Osteoblast (primary cell): ENCODE measurements at places on chromosomes 2 and 18.

DNA sequence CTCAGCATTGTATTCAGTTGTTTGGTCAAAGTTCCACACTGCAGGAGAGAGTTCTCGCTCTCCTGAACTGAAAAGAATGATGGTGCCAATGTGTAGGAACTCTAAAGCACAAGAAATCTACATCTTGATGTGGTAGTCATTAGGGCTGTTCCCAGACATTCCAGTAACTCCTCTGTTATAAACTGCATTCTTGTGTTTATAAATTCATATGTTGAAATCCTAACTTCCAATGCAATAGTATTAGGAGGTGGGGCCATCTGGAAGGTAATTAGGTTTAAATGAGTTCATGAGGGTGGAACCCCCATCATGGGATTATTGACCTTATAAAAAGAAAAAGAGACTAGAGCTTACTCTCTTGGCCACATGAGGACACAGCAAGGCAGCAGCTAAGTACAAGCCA lies 239.6 kb downstream of the CDH20 start:
- DNase-seq, result no peak

DNA sequence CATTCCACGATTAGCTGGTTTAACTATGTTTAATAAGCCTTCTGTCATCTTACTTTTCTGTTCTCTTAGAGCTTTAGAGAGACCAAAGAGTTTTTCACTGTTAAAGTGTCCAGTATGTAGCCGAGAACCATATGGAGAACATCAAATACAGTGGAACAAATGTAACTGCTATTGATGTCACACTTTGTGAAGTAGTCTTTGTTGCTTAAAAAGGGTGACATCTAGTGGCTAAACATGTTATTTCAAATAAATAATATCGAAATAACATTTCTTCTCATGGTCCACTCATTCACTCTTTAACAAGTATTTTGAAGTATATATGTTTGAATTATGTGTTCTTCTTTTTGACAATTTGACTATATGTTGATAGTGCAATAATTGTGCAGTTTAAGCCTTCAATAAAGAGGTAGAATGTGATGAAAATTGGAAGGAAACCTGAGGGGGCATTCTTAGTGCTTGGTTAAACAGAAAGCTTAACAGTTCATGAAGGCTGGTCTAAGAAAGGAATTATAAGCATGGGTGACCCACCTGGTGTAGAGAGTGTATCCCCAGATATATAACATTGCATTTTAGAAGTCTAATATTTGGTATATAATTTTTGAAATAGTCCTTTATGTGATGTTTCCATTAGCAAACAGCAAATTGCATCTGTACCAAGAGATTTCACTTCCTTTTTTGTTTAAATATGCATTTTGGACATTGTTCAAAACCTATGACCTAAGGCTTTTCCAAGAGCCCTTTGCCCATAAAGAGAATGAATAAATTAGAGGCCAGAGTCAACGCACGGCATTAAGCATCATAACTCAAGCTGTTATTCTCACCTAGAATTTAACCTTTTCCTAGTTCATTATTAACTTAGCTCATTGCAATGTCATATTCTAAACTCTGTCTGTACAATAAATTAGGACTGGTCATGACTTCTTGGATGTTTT lies 112.1 kb downstream of the KYNU start:
- DNase-seq, result peak; percentile 26

DNA sequence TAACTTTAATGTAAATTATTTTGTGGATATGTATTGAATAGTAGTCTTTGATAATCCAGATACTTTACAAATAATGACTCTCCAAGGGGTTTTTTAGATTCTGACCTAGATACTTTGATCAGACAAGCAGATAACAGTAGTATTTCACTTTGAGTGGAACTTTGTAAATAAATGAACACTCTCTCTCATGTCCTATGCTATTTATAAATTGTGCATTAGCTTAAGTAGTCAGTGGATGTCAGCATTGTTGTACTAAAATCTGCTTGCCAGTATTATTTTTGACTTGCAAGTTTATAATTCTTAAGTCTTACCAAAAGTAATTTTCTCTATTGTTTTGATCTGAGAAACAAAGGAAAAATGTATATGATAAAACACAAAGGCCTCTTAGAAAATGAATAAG lies 1113.1 kb upstream of the NRXN1 start:
- peak; percentile 18 for DNase-seq

- DNase-seq, result peak; percentile 73
These were observed 64.7 kb upstream of the MGAT5 start for GRCh38 chr2:134189009-134189720.

GRCh38 chr2:128727914-128728313 lies 409.2 kb upstream of the HS6ST1 start:
- no peak for DNase-seq

DNA sequence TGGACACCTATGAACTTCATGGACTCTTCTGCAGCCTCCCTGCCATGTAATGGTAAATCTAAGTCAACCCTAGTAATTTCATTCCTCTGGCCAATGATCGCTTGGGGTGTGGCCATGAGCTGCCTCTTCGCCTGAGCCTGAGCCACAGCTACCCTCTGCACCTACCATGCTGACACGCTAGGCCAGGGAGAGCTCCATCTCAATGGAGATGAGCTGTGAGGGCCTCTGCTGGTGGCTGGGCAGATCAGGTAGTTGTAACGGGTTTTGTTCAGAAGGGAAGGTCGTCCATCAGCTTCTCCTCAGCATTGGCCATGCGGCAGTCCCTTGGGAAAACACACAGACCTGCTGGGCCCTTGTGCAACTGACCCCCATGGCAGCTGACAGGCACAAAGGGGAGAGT lies 24.4 kb downstream of the MPHOSPH10 start:
- peak; percentile 72 for DNase-seq

- no peak for DNase-seq
These were observed 19.4 kb upstream of the NCOA1 start for GRCh38 chr2:24471662-24472061.

DNA sequence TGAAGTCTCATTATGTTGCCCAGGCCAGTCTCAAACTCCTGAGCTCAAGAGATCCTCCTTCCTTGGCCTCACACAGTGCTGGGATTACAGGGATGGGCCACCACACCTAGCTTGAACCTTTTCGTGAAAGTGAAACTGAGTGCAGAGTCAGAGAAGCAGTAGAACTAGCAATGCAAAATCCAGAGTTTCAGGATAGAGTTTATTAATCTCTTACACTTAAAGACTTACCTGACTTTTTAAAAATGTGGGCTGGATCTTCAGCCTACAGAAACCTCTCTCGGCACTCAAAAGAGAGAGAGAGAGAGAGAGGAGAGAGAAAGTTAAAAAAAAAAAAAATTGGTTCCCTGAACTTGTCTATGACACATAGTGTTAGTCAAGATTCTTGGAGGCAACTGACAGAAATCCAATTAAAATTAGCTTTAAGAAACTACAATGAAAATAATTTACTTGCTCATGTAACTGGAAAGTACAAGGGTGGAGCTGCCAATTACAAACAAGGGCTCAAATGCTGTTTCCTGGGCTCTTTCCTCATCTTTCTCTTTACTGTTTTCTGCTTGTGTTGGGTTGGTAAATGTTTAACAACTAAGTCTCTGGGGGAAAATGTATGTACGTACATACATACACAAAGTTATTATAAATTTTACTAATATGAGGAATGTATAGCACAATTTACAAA lies 98.1 kb upstream of the CERS6 start:
- DNase-seq, result no peak

DNA sequence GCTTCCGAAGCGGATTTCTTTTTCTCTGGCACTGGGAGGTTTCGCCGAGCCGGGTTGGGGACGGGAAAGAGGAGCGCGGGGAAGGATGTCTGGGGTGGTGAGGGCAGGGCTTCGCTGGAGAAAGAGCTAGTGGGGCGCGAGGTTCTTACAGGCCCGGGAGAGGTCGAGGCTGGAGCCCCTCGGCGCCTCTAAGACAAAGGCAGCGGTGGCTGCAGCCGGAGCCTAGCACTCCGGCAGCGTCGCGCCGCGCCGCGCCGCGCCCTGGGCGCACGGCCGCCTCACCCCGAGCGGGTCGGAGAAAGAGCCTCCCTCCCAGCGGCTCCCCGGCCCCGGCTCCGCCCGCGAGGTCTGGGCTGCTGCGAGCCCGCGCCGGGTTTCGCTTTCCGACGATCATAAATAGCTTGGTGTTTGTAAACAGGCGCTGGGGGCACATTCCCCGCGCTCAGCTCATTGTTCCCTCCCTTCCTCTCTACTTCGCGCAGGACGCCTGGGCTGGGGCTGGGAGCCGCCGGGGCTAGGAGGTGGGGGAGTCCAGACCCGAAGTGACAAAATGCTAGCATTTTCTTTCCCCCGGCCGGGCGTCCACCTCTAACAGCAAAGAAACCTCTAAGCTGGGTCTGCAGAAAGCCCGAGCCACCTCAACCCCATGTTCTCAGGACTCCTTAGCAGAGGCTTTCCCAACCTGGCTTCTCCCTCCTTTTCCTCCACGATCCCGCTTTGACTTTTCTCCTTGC lies 813 bp upstream of the MEIS1 start:
- DNase-seq, result peak; percentile 92

DNA sequence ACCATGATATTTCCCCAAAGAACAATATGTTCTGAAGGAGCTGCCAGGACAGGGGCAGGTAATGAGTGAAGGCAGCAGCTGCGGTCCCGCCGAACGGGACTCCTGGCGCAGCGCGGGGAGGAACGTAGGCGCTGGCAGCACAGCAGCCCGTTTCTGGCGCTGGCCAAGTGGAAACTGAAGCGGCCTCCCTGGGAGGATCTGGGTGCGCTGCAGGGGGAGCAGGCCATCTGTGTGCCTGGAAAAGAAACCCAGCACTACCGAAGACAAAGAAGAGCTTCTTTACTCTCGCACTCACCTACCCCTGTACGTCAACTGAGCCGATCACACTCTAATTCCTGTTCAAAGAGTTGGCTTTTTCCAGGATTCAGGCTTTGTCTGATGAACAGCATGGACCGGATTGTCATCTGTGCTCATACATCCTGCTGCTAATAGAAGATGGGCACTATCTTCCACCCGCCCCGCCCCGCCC lies 11.8 kb downstream of the G6PC2 start:
- peak; percentile 46 for DNase-seq

- peak; percentile 37 for DNase-seq
These were observed 817 bp downstream of the DSC2 start for GRCh38 chr18:31101183-31102024.

GRCh38 chr2:75424936-75425619 lies 135.7 kb downstream of the EVA1A start:
- DNase-seq, result peak; percentile 13

GRCh38 chr2:148201075-148202004 lies 180.4 kb downstream of the MBD5 start:
- DNase-seq, result peak; percentile 44

GRCh38 chr18:9353596-9353995 lies 19.0 kb downstream of the TWSG1 start:
- no peak for DNase-seq

- peak; percentile 99 for DNase-seq
These were observed 12.1 kb upstream of the ARHGEF4 start for GRCh38 chr2:130824492-130825061.

GRCh38 chr2:119147776-119148715 lies 10.5 kb downstream of the C1QL2 start:
- no peak for DNase-seq

DNA sequence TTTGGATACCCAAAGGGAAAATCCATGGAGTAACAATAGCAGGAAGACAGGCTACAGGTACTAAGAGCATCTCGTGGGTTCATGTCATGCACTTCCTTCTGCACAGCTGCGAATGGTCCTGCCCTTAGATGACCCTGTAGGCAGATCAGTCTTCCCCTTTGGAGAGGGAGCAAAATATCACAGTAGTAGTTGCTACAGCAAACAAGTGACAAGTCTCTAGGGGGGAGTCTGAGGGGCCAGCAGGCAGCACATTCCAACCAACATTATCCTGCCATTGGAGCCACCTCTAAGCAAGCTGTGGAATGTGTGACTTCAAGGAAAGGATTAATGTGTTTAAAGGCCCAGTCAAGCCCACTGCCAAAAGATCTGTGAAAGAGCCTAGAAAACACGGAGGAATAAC lies 273.2 kb upstream of the PARD3B start:
- no peak for DNase-seq

- DNase-seq, result no peak
These were observed 66.8 kb upstream of the ATG16L1 start for GRCh38 chr2:233184669-233185068.

DNA sequence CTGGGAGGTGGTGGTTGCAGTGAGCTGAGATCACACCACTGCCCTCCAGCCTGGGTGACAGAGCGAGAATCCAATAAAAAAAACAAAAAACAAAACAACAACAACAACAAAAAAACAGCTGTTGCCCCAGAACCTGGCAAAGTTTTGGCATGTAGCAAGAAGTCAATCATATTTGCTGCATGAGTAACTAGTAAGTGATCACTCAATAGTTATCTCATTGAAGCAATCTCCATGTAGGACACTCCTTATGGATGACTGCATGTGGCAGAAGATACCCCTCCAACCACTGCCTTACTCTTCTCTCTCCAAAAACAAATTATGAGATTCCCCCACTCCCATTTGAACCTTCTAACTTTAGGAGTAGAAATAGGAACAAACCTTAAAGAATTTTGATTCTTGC lies 113.7 kb downstream of the TTC27 start:
- DNase-seq, result no peak

GRCh38 chr2:171281110-171281509 lies 120.4 kb upstream of the TLK1 start:
- no peak for DNase-seq

DNA sequence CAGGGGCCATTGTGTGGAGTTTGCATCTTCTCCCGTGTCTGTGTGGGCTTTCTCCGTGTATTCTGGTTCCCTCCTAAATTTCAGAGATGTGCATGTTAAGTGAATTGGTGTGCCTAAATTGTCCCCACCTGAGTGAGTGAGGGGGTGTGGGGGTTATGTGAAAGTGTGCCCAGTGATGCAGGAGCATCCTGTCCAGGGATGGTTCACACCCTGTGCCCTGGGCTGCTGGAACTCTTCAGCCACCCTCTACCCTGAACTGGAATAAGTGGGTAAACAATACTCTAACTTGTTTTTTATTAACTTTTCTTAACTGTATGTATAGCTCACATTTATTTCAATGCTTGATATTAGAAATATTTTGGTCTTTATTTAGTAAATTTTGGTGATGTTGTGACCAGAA lies 56.0 kb downstream of the UBE2E3 start:
- DNase-seq, result no peak

DNA sequence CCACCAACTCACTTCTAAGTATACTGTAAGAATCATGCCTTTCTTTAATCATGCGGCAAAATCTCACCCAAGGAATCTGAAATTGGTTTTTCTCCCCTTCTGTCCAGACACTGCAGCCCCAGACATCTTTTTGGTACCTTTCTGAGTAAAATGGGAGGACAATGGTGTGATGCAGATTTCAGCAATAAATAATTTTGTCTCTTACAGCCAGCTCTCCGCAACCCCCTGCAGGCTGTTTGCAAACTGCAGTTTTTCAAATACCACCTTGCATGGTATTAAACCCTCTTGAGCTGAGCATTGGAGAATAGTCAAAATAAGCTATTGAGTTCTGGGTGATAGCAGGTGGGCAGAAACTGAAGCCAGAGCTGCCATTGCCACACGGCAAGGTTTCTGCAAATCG lies 32.2 kb downstream of the GPR39 start:
- no peak for DNase-seq

GRCh38 chr2:205969584-205969983 lies 116.4 kb downstream of the INO80D start:
- DNase-seq, result no peak

GRCh38 chr2:157443795-157444640 lies at the start of gene CYTIP:
CYTIP (minus strand) TSS chr2:157444089; CDS start chr2:157444020, 69 bp downstream.
- peak; percentile 13 for DNase-seq
